ENCODE measurements at places on chromosomes 11 and 22. TPM values are rescaled to one million over a fixed set of nuclear protein-coding genes. Genes with fewer than 3 reads are reported as not detected.

DNA sequence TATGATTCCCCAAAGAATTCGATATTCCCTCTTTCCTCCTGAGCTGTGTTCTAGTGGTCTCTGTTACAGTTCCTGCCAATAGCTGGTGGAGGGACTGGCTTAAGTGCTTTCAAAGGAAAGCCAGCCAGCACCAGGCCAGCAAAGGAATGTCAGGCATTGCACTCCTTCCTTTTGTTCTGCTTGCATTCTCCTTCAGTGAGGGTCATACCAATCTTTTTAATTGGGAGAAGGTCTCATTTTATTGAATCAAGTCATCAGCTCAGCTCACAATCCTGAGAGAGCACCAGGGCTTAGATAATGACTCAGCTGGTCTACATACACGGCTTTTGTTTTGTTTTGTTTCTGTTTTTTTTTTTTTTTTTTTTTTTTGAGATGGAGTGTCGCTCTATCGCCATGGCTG lies 222.9 kb downstream of the NAV2 start:
- DNase-seq = no peak

Gene RPS6KB2
- total RNA-seq = 69.3 TPM

- DNase-seq = no peak
These were observed 109.9 kb downstream of the EMSY start for GRCh38 chr11:76554767-76555166.

DNA sequence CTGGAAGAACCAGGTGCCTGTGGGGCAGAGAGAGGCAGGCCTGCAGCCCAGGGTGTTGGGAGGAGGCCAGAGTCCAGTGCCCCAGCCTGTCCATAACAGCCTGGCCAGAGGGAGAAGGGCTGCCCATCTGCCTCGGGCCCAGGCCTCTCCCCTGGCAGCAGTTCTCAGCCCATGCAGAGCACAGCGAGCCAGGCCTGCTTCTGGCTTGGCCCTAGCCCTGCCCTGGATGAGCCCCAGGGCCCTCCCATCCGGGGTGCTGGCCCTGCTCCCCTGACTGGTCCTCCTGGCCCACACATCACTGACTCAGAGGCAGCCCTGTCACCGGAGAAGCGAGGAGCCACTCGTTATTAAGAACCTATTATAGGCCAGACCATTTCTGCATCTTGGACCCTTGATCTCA lies 19.7 kb upstream of the MYRF start:
- DNase-seq = no peak

DNA sequence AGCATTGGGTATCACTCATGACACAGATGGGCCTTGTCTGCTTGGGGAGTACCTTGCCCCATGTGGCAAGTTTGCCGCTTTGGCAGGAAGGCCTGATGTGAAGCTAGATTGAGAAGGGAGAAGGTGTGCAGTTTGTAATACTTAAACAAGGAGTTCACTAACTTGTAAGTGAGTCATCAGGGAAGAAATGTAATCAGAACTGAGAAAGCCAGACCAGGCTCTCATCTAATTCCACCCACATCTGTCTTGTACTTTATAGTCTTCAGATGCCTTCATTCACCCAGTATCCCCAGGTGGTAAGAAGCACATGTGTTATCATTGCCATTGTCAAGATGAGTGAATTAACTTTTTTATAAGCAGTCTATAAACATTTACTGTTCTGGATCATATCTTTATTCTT lies 116.0 kb upstream of the DDI1 start:
- DNase-seq = no peak

DNA sequence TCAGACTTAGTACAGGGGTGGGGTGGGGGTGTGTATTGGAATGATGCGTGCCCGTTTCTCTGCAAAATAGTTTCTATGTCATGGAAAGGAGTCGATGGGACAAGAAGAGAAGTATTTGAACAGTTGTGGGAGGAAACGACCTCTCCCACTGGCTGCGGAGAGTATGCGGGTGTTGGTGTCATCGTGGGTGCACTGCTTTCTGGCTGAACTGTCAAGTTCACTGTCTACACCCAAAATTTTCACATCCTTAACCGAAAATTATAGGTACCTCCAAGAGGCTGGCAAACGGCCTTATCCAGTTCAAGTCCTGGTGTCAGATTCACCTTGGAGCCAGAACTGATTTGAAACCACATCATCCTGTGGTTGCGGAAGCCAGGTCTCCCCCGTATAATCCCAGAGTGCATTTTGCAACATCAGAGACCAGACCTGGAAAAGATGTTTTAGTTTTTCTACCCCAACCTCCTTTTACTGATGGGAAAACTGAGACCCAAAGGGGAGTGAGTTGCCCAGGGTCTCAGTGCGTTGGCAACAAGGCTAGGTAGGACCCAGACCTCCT lies 497 bp upstream of the SSRP1 start:
- DNase-seq = no peak

Gene OR5I1
- total RNA-seq = not detected

DNA sequence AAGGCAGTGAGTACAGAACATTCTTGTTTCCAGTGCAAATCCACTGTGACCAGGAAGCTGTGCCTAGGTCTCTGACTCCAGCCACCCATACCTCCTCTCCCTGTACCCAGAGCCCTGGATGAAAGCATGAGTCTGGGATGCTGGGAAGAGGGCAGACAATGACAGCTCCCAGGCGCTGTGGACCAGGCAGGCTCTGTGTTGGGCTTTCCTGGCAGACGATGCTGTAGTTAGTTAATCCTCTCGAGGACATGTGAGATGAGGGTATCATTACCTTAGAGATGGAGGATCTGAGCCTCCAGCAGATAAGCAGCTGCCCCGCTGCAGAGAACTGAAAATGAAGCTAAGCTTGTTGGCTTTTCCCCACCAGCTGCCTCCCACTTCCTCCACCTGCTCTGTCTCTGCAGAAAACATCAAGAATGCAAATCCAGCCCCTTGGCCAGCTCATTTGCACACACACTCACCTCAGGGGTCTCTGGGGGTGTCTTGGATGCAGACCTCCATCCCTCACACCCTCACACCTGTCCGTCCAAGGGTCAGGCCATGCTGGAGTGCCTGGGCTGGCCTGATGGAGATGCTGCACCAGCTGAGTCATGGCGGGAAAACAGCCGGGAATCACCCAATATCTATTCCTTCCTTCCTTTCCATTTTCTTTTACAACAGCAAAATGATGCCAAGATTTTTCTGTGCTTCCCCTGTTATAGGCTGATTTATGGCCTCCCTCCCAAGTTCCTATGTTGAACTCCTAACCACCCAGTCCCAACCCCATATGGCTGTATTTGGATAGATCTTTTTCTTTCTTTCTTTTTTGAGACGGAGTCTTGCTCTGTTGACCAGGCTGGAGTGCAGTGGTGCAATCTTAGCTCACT lies 94.9 kb upstream of the SEPTIN5 start:
- no peak for DNase-seq

DNA sequence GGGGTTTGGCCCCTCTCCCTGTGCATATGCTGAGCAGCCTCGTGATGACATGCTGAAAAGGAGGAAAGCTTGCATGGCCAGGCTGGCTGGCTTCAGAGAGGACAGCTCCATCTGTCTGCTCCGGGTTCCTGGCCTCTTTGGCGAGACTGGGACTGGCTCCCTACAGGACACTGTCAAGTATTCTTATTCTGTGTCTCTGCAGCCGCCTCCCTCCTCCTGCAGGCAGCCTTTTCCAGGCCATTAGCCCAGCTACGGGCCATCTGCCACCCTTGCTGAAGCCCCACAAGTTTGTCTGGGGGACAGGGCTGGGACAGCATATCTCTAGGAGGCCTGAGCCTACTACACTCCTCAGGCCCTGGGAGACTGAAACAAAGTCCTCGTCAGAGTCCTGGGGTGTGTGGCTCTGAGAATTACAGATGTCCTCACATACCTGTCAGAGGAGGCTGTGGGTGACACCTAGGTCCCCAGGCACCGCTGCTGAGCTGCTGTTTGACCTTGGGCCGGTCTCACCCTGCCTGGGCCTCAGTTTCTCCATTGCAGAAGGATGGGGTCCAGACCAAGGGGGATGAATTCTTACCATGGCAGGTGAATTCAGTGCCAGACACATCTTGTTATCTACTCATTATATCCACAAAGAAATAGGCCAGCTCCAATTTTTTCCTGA lies 11.0 kb downstream of the MRGPRG start:
- no peak for DNase-seq
